ENCODE measurements at places on chromosomes 16 and 17. TPM values are rescaled to one million over a fixed set of nuclear protein-coding genes. Genes with fewer than 3 reads are reported as not detected.

PERCC1 gene
- 0.34 TPM for total RNA-seq

NT5M gene
- total RNA-seq: 4.5 TPM

PRSS22 gene
- total RNA-seq: 1.9 TPM

RNF151 gene
- total RNA-seq: not detected

CCL5 gene
- total RNA-seq: 8.4 TPM

KRT14 gene
- 0.67 TPM for total RNA-seq

MT1F gene
- total RNA-seq: 35.5 TPM

AATK gene
- total RNA-seq: 15.6 TPM

CCL4L2 gene
- total RNA-seq: 2.9 TPM

CD79B gene
- total RNA-seq: 0.70 TPM

NCOR1 gene
- total RNA-seq: 196 TPM

BCAS3 gene
- 21.6 TPM for total RNA-seq

- no peak for DNase-seq
Observed at GRCh38 chr16:12826559-12826958, 22.9 kb upstream of the CPPED1 start.

- DNase-seq: no peak
Observed at GRCh38 chr17:80616705-80617104, 72.1 kb downstream of the RPTOR start.

DNA sequence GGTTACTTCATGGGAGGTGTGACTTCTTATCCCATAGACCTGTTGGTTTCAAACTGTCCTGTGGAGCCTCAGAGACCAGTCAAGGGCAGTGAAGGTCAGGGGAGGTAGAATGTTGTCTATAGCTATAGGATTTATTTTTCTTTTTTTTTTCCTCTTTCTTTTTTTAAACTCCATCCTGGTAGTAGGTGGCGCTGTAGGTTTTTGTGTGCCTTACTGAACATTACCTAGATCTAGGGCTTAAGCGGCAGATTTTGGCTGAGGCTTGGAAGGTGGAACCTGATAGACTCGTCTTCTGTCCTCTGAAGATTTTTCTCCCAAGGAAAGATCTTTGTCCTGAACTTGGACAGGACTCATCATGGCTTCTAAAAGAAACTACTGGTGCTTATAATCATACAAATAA is 8.2 kb upstream of the LASP1NB start:
- DNase-seq: no peak

GRCh38 chr17:41658846-41659245 is 29.8 kb upstream of the EIF1 start:
- peak; percentile 42 for DNase-seq

DNA sequence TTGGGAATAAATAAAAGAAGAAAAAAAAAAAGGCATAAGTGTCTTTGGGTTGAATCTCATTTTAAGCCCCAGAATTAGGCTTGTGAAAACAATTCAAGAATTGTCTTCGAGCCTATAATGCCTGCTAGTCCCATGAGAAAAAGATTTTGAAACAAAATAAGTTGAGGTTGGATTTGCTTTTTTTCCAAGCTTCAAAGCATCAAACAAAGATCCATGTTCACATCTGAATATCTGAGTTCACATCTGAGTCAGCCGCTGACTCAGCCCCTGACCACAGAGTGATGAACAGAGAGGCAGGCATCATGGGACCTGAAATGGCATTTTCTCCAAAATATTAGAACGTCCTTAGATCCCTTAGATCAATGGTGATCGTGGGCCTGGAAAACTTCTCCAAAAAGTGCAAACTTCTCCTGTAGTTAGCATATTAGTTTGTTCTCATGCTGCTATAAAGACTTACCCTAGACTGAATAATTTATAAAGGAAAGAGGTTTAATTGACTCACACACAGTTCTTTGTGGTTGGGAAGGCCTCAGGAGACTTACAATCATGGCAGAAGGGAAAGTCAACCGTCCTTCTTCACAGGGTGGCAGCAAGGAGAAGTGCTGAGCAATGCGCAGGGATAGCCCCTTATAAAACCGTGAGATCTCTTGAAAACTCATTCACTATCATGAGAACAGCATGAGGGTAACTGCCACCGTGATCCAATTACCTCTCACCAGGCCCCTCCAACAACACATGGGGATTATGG is 294.6 kb upstream of the HSBP1 start:
- DNase-seq: no peak

DNA sequence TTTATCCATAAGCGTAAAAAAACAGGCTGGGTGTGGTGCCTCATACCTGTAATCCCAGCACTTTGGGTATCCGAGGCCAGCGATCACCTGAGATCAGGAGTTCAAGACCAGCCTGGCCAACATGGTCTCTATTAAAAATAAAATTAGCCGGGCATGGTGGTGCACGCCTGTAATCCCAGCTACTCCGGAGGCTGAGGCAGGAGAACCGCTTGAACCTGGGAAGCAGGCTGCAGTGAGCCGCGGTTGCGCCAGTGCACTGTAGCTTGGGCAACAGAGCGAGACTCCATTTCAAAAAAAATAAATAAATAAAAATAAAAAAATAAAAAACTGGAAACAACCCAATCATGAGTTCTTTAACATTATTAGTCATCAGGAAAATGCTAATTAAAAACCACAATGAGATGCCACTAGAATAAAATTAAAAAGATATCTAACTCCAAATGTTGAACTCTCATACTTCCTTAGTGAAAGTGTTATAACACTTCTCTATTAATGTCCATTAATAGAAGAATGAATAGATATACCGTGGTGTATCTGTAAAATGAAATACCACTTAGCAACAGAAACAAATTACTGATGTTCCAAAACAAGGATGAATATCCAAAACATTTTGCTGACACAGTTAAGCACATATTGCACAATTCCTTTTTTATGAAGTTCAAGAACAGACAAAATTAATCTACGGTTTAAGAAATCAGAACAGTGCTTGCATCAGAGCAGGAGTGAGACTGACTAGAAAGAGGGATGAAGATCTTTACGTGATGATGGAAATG is 13.1 kb downstream of the MPHOSPH6 start:
- DNase-seq: no peak

- no peak for DNase-seq
Observed at GRCh38 chr17:18848501-18848900, 9.4 kb upstream of the PRPSAP2 start.

GRCh38 chr17:65039336-65039988 is 17.1 kb downstream of the GNA13 start:
- no peak for DNase-seq

- DNase-seq: no peak
Observed at GRCh38 chr17:38509772-38510420, 81.6 kb downstream of the ARHGAP23 start.

DNA sequence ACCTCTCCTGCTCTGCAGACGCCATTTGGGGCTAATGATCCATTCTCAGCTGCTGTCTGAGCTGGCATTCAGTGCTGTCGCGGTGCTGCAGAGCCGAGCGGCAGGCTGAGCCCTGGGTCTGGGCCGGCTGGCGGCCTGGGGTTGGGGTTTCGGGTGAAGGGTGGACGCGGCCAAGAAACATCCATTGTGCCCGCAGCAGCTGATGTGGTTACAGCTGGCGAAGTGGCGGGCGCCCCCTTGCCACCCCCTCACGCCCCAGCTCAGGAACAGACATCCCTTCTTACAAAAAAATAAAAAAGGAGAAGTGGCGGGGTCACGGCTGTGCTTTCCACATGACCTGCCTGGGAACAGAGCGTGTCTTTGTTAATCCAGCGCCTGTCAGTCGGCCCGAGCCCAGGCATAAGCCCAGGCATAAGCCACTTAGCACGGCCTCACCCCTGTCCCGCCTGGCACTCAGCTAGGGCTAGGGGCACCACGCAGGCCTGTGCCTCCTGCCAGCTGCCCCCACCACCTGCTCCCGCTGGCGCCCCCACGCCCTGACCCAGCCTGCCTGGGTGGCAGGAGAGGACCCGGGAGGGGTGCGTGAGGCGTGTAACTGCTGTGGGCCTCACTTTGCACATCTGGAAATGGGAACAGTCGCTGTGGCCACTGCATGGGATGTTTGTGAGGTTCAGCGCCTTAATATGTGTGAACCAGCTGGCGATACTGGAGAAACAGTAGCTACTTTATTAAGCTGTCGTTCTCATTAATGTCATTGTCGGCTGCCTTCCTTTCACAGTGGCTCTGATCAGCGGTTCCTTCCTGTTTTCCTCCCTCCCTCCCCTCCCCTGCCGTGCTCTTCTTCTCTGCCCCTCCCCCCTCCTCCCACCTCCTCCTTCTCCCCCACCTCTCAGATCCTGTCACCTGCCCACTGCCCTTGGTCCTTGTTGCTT is 197.7 kb upstream of the CIBAR2 start:
- DNase-seq: peak; percentile 34

DNA sequence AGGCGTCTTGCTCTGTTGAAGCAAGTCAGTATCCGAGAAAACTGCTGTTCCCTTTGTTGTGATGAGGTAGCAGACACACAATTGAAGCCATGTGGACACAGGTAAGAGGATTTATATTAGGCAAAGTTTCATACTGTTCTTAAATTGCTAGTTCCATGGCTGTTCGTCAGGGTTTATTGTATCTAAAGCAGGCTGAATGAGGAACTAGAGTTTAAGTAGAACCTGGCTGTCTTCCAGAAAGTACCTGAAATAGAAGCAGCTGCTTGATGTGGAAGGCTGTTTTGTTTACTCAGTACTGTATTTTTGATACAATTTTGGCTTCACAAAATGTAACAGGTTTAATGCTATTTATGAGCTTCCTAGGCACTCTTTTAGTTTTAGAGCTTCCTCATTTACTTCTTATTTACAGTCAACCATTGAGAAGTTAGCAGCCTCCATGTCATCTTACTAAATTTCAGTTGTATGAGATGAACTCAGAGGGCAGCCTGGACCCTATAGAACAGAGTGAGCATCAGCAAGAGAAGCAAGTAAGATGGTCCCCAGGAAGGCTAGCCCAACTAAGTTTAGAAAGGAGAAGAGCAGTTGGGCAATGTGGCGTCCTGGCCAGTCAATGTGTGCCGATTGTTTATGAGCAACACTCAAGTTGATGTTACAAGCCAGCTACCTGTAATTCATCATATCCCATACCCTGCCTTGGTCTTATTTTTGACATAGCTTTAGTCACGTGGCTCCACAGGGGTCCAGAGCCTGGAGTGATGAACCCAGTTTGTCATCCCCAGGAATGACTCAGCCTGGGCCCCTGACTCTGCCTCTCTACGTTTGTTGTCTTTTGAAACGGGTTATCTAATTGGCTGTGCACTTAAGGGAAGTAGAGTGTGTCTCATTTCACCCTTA is 9.7 kb upstream of the ARL2BP start:
- DNase-seq: no peak

- no peak for DNase-seq
Observed at GRCh38 chr17:7710301-7710700, 5.3 kb downstream of the EFNB3 start.

GRCh38 chr16:89316701-89317100 is 99.2 kb downstream of the ZNF778 start:
- peak; percentile 48 for DNase-seq

DNA sequence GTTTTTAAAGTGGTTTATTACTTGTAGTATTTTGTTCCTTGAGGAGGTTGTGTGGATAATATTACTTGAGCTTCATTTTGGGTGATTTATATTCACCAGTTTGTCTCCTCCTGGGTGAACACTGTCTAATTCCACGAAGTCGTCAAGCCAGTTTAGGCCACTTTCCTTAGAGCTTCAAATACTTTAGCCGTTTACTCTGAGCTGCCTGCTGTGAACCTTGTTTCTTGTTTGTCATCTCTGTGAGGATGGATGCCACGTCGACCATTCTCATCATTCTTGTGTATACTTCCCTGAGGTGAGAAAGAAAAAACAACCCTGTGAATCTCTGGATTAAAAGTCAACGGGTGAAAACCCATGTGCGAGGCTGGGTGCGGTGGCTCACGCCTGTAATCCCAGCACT is 9.0 kb downstream of the KRT24 start:
- DNase-seq: no peak

DNA sequence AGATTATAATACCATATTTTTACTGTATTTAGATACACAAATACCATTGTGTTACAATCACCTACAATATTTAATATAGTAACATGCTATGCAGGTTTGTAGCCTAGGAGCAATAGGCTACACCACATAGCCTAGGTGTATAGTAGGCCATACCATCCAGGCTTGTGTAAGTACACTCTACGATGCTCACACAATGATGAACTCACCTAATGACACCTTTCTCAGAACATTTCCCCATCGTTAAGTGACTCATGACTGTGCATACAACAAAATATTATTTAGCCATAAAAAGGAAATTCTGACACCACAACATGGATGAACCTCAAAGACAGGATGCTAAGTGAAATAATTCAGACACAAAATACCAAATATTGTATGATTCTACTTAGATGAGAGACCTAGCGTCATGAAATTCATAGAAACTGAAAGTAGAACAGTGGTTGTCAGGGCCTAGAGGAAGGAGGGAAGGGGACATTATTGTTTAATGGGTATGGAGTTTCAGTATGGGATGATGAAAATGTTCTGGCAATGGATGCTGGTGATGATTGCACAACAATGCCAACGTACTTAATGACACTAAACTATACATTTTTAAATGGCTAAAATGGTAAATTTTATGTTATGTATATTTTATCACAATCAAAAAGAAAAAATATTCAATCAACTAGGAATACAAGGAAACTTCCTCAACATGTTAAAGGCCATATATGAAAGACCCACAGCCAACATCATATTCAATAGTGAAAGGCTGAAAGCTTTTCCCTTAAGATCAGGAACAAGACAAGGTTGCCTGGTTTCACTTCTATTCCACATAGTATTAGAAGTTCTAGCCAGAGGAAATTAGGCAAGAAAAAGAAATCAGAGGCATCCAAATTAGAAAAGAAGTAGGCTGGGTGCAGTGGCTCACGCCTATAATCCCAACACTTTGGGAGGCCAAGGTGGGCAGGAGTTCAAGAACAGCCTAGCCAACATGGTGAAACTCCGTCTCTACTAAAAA is 5.9 kb upstream of the C16orf87 start:
- no peak for DNase-seq

DNA sequence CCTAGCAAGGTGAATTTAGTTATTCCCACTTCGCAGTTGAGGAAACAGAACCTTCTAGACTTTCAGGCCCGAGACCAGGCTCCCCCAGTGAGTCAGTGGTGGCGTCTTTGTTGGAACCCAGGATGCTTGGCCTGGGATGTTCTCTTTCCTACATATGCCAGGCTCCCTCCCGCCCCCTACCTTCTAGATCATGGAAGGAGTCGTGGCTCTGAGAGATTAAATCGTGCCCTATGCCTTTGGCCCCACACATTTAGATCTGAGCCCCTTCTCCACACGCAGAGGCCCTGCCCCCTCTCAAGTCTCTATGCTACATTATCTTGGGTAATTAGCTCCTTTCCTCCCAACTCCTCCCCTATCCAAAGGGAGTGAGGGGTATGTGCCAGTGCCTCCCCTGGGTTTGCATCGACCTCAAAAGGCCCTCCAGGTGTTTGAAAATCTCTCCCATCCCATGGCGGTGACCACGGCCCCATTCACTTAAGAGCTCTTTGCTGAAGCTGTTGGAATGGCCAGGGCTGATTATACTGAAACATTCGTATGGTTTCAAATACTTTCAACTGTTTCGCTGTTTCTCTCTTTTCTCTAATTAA is 3.0 kb downstream of the NGFR start:
- no peak for DNase-seq

GRCh38 chr16:69838489-69838888 is 76.4 kb downstream of the WWP2 start:
- DNase-seq: peak; percentile 52

- DNase-seq: no peak
Observed at GRCh38 chr16:48054881-48055601, 100.8 kb downstream of the ABCC12 start.

Data from mucosa of descending colon (tissue), 3 donors.